Stomach (tissue), 19 donors: ENCODE measurements at places on chromosomes 3 and 15. TPM values are rescaled to one million over a fixed set of nuclear protein-coding genes. Genes with fewer than 3 reads are reported as not detected.

DNA sequence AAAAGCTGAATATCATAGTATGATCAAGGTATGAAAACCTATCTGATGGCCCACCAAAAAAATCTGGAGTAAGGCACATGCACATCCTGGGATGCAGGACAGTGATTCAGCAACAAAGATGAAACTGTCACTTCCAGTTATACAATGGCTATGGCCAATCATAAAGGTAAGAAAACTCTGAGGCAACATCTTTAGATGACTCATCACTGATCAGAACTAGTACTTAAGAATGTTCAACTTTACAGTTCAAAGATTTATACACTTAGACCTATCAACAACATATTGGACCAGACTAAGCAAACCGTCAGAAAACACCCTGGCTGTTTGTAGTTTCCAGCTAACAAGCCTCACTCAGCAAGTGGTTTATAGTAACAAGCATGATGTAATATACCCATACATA is 21.3 kb upstream of the PLCH1 start:
- no peak overlapping the region for H3K4me3 ChIP-seq
- DNase-seq: no peak
- peaks cover 5% of the 10 kb centered on the region for H3K36me3 ChIP-seq
- H3K27ac ChIP-seq: no peak overlapping the region

GRCh38 chr3:171013822-171014748 is 12.4 kb downstream of the SLC2A2 start:
- no peak overlapping the region for H3K4me3 ChIP-seq
- no peaks in the 10 kb centered on the region for H3K4me1 ChIP-seq
- no peaks in the 10 kb centered on the region for H3K36me3 ChIP-seq
- DNase-seq: no peak
- no peak overlapping the region for H3K27ac ChIP-seq

- H3K4me1 ChIP-seq: peaks cover 65% of the 10 kb centered on the region
- H3K4me3 ChIP-seq: no peak overlapping the region
- no peaks in the 10 kb centered on the region for H3K27me3 ChIP-seq
- DNase-seq: no peak
- H3K27ac ChIP-seq: peak overlapping the region; percentile 75
Observed at GRCh38 chr15:98771541-98771940, 123.2 kb downstream of the IGF1R start.

Gene SCN5A
- total RNA-seq: not detected

Gene RPL29
- total RNA-seq: 874 TPM

Gene SPTBN5
- total RNA-seq: 0.87 TPM
